ENCODE measurements at places on chromosomes 2 and 18. TPM values are rescaled to one million over a fixed set of nuclear protein-coding genes. Genes with fewer than 3 reads are reported as not detected.

Gene CCDC102B
- total RNA-seq = 0.62 TPM

Gene EVX2
- not detected for total RNA-seq

Gene CNDP1
- total RNA-seq = not detected

Gene C1GALT1C1L
- 0.74 TPM for total RNA-seq

Gene AQP12A
- total RNA-seq = not detected

Gene REG3A
- not detected for total RNA-seq

Gene SULT6B1
- not detected for total RNA-seq

Gene BOLL
- not detected for total RNA-seq

Gene GPR45
- total RNA-seq = not detected

Gene LIMS3
- total RNA-seq = 17.8 TPM

DNA sequence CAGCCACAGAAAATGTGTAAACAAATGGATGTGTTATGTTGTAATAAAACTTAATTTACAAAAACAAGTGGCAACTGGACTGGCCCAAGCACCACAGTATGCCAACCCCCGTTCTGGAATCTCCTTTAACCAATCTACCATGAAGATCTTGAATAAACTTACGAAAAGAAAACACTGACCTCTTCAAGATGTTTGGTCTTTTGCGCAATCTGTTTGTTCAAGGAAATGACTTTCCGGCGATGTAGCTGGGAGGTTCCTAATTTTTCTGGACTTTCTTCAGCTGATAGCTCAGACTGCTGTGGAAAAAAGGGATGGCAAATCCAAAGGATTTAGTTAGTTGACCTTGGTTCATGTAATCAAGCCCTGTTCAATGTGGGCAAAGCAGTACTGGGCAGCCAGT is 55.7 kb downstream of the CCDC93 start:
- no peaks in the 10 kb centered on the region for H3K27me3 ChIP-seq
- H3K4me1 ChIP-seq = peaks cover 37% of the 10 kb centered on the region

DNA sequence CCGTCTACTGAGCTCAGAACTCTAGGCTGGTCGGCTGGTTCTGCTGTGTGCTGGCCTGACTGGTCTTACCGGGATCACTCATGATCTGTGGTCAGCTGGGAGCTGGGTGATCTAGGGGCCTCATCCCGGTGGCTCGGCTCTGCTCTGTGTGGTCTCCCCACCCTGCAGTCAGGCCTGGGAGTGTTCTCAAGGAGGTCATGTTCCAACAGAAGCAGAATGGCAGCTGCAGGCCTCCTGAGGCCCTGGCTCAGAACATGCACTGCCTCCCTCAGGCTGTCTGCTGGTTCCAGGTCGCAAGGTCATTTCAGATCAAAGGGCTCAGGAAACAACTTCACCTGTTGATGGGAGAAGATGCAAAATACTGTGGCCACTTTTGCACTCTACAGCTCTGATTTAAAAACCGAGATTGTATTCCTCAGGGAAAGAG is 81.1 kb upstream of the RFX8 start:
- peaks cover 20% of the 10 kb centered on the region for H3K4me1 ChIP-seq
- H3K4me3 ChIP-seq = no peak overlapping the region
- DNase-seq = no peak
- no peak overlapping the region for H3K27ac ChIP-seq
- H3K27me3 ChIP-seq = no peaks in the 10 kb centered on the region

GRCh38 chr18:62715759-62716615 is 646 bp downstream of the PHLPP1 start:
- no peaks in the 10 kb centered on the region for H3K36me3 ChIP-seq
- H3K4me3 ChIP-seq = peak overlapping the region; percentile 50
- H3K27ac ChIP-seq = peak overlapping the region; percentile 88
- H3K4me1 ChIP-seq = peaks cover 20% of the 10 kb centered on the region
- H3K27me3 ChIP-seq = peaks cover 2% of the 10 kb centered on the region

GRCh38 chr2:215881582-215881981 is 131.8 kb downstream of the MREG start:
- H3K27ac ChIP-seq = no peak overlapping the region
- H3K4me1 ChIP-seq = no peaks in the 10 kb centered on the region
- H3K4me3 ChIP-seq = no peak overlapping the region

DNA sequence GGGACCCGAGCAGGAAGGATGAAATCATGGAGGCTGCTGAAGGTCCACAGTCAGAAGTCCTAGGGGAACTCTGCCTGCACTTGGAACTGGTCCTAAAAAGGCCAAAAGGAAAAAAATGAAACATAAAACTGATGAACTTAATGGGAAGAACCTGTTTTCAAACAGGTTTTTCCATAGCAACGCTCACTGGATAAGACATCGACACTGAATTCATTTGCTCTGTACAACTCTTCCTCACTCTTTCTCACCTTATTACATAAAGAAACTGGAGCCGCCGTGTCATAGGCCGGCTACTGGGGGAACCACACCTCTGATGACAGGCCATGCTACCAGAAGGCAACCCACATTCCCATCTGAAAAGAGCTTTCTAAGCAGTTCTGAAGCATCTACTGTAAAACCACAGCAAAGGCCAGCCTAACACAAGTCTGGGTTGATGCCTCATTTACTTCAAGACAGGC is 83.6 kb downstream of the FARSB start:
- H3K27ac ChIP-seq = no peak overlapping the region
- peaks cover 10% of the 10 kb centered on the region for H3K4me1 ChIP-seq
- no peak for DNase-seq
- peaks cover 3% of the 10 kb centered on the region for H3K36me3 ChIP-seq

DNA sequence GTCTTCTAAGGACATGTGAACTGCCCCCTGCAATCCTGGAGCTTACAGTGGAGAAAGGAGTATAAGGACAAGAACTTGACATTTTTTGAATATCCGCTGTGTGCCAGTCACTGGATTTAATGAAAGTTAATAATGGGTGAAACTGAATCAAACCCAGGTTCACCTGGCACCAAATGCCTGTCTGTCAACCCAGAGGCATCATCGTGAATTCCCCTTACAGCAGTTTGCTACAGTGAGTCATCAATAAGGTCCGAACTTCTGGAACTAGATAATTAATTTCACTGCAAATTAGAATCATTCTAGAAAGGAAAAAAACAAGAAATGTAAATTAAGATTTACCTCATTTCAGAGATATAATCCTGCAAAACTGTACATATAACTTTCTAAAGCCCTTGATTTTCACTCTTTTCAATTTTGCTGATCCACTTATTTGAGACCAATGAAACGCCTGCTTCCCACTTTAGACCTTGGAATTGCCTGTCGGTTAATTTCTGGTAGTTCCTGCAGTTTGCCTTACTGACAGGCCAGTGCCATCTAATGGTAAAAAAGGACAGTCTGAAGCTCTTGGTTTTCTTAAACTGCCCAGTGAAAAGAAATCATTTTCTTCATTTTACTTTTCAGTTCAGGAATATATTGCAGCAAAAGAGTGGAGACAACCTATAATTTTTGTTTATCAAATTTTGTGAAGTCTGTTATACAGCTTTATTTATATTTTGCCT is 8.2 kb downstream of the DSG2 start:
- H3K27me3 ChIP-seq = peaks cover 1% of the 10 kb centered on the region
- peak; percentile 6 for DNase-seq
- no peak overlapping the region for H3K27ac ChIP-seq

DNA sequence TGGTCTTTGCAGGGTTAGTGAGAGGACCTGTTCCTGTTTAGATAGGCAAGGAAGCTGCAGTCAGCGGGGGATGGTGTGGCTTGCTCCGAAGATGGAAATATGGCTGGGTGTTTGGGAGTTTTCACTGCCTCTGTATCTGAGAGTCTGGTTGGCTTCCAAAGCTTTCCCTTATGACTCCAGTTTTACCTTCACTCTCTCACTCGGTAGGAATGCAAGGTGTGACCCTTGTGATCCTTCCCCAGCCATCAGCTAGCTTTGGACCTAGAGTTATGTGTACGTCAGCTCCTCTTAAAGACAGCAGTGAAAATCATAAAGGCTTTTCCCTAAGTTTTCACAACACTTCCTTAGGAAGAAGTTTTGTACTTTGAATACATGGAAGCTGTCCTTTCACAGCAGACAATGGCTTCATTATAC is 35.5 kb upstream of the TMEM87B start:
- peaks cover 10% of the 10 kb centered on the region for H3K36me3 ChIP-seq
- H3K27me3 ChIP-seq = no peaks in the 10 kb centered on the region
- H3K27ac ChIP-seq = no peak overlapping the region
- peaks cover 7% of the 10 kb centered on the region for H3K4me1 ChIP-seq

GRCh38 chr2:45974762-45975408 is 322.3 kb upstream of the EPAS1 start:
- no peaks in the 10 kb centered on the region for H3K27me3 ChIP-seq
- H3K36me3 ChIP-seq = no peaks in the 10 kb centered on the region
- H3K4me1 ChIP-seq = no peaks in the 10 kb centered on the region
- H3K27ac ChIP-seq = no peak overlapping the region
- H3K4me3 ChIP-seq = no peak overlapping the region

GRCh38 chr18:49052891-49053644 is 102.3 kb upstream of the SMAD7 start:
- no peaks in the 10 kb centered on the region for H3K27me3 ChIP-seq
- H3K27ac ChIP-seq = no peak overlapping the region
- peaks cover 5% of the 10 kb centered on the region for H3K4me1 ChIP-seq

- DNase-seq = no peak
- no peak overlapping the region for H3K4me3 ChIP-seq
- no peak overlapping the region for H3K27ac ChIP-seq
- peaks cover 40% of the 10 kb centered on the region for H3K4me1 ChIP-seq
Measured at GRCh38 chr2:163351143-163351542, 384.7 kb downstream of the FIGN start.

DNA sequence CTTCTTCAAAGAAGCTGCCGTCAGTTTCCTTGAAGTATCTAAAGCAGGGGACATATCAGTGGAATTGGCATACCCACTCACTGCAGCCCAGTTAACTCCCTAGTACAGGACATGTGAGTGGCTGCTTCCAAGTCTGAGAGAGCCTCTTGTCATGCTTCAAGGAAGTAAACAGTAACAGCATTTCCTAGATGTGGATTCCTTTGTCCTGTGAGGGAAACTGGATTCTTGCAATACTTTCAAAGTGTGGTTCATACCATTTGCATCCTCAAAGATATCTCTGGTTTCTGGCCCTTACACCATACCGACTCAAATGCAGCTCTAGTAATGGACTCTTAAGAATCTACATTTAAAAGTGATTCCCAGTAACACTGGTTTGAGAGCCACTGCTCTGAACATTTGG is 87.2 kb downstream of the ESCO1 start:
- DNase-seq = no peak
- no peaks in the 10 kb centered on the region for H3K36me3 ChIP-seq
- H3K27ac ChIP-seq = no peak overlapping the region
- H3K4me3 ChIP-seq = no peak overlapping the region

DNA sequence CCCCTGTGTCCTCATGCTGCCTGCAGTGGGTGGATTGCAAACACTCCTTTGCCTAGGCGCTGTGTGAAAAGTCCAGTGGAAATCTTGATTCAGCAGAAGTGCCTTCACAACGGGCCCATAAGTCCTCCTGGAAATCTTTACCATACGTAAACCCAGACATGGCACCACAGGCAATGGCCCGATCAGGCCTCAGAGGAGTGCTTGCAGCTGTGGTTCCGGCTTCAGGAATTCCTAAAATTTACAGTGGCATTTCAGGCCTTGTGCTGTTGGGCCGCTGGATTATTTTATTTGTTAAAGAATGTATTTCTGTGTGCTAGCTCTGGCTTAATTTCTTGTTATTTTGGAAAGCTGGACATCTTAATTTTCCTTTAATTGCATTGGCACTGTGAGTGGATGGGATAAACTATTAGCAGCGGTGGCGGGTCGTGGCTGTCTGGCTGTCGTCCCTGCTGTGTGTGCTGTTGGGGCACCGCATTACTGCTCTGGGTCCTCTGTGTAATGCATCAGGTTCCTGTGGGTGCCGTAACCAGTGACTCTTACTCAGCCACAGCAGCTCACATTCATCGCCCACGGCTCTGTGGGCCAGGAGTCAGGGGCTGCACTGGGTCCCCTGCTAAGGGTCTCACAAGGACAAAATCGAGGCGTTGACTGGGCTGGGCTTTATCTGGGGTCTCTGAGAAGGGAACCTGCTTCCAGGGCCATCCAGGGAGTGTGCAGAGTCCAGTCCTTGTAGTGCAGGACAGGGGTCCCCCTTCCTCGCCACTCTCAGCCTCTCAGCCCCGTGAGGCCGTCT is 73.1 kb downstream of the RTP5 start:
- H3K4me1 ChIP-seq = no peaks in the 10 kb centered on the region
- H3K27ac ChIP-seq = no peak overlapping the region
- no peak overlapping the region for H3K4me3 ChIP-seq
- no peaks in the 10 kb centered on the region for H3K27me3 ChIP-seq

DNA sequence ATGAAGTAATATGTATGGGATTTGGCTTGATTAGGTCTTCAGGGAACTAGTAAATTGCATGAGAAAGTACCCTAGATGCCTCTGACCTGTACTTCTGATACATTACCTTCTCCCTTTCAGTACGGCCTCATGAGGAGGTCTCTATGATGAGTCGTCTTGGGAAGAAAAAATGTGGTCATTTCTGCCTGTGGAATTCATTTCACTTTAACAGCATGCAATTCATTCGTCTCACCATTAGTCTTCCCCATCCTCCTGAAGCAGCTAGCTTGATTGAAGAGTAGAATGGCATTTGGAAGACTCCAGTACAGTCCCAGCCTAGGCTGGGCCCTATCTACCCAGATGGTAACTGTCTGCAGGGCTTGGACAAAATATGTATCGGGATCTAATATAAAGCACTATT is 52.2 kb downstream of the TMX3 start:
- no peaks in the 10 kb centered on the region for H3K4me1 ChIP-seq
- no peak overlapping the region for H3K27ac ChIP-seq
- no peaks in the 10 kb centered on the region for H3K36me3 ChIP-seq
- H3K27me3 ChIP-seq = no peaks in the 10 kb centered on the region
